ENCODE measurements at places on chromosomes 2 and 18.

GRCh38 chr2:98419544-98419943, 25.1 kb upstream of the INPP4A start:
- DNase-seq = no peak

DNA sequence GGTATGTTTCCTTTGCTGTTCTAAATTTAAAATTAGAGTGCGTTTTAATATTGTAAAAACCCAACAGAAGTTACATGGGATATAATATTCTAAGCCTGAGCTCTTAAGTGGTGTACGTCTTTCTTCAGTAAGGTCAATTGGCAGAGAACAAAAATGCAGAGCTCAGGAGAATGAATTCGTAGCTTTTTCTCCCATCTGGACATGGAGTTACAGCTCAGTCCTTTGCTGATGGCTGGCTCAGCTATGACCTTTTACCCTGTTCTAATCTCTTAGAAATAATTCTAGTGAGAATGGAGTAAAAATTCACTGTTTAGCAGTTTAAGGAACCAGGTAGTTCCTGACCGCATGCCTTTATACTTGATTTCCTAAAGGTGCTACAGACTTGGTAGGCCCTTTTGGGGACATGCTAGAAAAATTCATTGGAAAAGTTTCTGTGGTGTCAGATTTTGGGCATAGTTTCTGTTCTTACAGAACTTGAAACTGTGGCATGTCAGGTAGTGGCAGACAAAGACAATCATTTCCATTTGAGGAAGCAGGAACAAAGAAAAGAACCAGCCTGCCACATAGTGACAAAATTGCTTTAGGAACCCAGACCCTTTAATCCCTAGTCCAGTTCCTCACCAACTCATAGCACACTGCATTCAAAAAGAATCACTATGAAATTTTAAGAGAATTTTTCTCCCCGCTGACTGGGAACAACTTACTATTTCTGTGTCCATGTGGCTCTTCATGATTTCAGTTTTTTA, 566.8 kb upstream of the ZNF804A start:
- DNase-seq = no peak

- DNase-seq = no peak
Measured at GRCh38 chr18:35460736-35461161, 37.0 kb downstream of the INO80C start.

- no peak for DNase-seq
Measured at GRCh38 chr2:46338674-46339073, 41.5 kb downstream of the EPAS1 start.

GRCh38 chr2:46967990-46968647, 52.5 kb upstream of the MCFD2 start:
- DNase-seq = no peak

DNA sequence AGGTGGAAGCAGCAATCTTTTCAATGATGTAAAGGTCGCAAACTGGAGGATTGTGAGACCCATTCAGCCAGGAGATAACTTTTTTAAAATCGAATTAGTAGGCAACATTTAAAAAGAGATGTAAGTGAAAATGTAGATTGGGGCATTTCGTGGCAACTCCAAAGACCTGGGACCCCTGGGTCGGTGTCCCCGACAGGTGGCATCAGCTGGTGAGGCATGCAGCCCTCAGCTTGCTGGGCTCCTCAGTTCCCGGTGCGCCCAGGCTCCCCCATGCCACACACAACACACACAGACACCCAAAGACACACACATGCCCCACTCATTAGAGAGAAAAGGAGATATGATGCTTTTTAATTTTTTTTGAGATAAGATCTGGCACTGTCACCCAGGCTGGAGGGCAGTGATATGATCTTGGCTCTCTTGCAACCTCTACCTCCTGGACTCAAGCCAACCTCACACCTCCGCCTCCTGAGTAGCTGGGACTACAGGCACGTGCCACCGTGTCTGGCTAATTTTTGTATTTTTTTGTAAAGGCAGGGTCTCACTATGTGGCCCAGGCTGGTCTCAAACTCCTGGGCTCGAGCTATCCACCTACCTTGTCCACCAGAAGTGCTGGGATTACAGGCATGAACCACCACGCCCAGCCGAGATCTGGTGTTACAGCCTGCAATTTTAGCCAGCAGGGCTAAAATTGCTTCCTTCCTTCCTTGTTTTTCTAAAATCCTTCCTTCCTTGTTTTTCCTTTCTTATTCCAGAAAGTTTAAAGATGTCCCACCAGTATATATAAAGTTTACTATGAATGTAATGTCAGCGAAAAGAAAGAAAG, 122.6 kb upstream of the EPAS1 start:
- no peak for DNase-seq

DNA sequence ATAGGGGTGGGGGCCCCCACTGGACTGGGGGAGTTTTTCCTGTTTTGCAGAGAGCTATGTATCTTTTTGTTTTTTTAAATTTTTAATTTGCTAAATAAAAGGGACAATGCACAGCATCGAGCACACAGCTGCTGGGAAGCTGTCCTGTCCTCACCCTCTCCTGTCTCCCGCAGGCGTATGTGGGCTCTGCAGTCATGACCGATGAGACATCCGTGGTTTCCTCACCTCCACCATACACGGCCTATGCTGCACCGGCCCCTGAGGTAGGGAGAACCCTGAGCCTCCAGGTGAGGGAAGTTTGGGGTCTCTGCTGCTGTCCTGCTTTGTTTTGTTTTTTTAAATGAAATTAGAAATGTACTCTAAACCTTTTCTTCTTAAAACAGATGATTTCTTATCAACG, 27.6 kb downstream of the PLEKHB2 start:
- no peak for DNase-seq

DNA sequence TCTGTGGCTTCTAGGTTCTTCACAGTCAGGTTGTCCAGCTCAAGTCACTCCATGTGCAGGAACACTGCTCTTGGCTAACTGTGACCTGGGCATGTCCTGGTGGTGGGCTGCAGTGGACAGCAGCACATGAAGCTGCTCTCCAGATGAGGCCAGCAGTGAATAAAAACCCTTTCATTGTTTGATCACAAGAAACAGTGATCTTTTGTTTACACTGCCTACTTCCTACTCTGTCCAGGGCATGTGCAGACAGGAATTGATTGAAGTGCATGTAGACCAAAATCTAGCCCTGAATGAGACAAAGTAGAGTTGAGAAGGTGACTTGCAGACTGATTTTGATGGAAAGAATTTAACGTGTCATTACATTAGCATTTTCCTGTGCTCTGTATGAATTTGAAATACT, 34.9 kb downstream of the BCL2L11 start:
- DNase-seq = no peak

DNA sequence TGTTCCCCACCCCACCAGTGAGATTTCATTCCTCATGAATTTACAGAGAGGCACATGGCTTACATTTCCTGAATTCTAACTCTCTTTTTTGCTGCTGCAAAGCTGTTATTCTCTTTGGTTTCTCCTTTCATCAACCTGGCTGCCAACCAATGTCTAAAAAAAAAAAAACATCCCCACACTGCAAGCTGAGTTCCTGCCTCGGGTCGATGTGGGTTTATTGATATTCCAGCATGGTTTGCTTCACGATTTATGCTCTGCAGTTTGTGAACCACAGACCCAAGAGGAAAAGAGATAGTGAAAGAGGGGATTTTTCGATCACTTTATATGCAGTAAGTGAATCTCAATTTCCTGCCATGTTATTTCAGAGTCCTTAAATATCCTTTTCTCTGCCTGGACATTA, 363.6 kb downstream of the LPIN1 start:
- DNase-seq = no peak

GRCh38 chr2:240355001-240355891, 80.2 kb upstream of the GPC1 start:
- DNase-seq = no peak

GRCh38 chr2:30481323-30481800, 34.3 kb downstream of the LCLAT1 start:
- no peak for DNase-seq

- no peak for DNase-seq
Measured at GRCh38 chr2:20224716-20225293, at the start of gene SDC1. TSS of gene SDC1 (minus strand) at chr2:20225130. CDS start at chr2:20224867, 263 bp downstream.

Data from stimulated activated CD8-positive, alpha-beta memory T cell treated with anti-CD3 and anti-CD28 coated beads, Interleukin-12 subunit alpha, Interleukin-12 subunit beta, amount 100 ng/mL, for 4 hours (primary cell).